ENCODE measurements at places on chromosomes 6 and 20.

DNA sequence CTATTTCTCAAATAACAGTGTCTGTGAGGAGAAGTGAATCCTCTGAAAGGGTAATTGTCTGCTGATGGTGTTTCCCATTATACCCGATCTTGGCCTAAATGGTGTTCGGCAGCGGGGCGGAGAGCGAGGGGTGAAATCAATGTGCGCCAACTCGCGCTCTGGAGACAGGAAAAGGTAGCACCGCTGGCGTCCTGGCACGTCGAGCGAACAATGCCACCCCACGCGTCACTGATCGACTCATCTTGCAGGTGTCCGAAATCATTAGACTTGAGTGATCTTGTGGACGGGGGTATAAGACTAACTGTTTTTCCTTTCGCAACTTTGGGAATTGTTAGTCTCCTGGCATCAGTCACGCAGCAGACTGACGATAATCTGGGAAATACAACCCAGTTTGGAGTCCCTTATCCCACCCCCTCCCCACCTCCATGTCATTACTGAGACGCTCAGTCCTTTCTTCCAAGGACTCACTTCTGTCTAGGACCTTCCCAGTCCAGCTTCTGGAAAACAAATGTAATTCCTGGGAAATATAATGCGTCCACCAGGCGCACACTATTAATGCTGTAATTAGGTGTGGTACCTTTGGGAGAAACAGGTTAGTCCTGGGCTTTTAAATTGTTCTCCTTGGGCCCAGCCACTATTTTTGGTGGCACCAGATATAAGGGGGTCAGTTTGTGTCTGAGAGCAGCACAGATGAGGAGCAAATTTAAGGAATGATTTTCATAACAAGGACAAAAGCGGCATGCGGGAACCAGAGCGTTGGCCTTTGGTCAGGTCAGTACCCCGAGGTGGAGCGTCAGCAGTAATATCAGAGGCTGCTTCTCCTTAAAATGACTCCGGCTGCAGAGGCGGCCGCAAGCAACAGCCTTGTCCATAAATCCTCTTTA, 2.3 kb downstream of the LINC00237 start:
- DNase-seq: no peak

DNA sequence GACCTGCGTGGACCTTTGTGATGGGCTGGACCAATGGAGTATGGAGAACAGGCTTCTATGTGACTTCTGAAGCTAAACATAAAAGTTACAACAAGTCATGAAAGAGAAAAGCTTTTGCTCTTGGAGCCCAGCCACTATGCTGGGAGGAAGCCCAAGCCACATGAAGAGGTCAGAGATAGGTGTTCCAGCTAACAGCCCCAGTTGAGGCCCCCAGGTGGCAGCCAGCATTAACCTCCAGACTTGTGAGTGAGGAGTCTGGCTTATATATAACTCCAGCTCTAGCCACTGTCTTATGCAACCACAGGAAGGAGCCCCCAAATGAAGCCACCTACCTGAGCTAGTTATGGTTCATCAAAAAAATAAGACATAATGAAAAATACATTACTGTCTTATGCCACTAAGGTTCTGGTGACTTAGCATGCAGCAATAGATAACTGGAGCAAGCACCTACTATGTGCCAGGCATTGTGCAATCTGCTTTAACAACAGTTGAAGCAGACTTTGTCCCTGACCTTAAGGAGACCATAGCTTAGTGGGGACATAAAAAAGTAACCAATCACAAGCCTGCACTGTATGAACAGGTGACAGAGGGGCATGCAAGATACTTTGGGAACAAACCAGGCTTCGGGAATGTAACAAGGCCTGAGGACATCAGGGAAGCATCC, 599.6 kb downstream of the PTPRT start:
- DNase-seq: no peak

GRCh38 chr20:47007826-47008655, 113.4 kb downstream of the EYA2 start:
- no peak for DNase-seq

GRCh38 chr6:133326584-133326983, 85.4 kb downstream of the EYA4 start:
- no peak for DNase-seq

- no peak for DNase-seq
These were observed 11.8 kb downstream of the RPS6KA2 start for GRCh38 chr6:166615059-166615770.

DNA sequence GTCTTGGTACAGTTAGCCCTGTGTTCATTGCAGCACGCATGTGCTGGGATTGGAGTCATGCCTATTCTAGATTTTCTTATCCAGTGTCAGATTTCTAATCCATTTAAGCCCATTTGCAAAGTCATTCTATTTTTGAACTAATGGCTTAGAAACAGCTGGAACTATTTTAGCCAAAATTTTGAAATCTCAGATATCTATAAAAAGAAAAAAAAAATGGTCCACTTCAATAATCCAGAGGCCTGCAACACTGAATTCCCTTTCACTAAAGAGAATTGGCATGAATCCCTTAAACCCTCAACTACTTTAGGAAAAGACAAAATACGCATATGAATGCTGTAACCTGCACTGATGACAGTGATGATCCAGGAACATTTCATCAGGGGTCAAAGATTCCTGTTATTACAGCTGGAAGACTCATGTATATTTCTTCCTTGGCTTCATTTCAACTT, 1.5 kb downstream of the COL21A1 start:
- no peak for DNase-seq

DNA sequence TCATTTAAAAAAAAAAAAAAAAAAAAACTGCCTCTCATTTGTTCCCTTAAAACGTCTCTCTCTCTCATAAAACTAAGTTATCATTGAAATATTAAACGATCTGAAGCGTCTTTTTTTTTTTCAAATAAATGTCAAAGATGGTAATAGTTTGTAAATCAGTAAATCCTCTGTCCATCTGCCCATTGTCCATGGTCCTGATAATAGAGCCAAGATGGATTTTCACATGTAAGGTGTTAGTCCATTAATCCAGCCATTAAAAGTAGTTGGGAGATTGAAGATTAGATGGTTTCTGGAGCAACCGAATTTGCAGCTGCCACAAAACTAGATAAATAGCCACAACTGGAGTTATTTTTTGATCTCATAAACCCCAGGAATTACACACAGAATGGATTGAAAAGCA, 145.8 kb upstream of the SNX9 start:
- DNase-seq: no peak

GRCh38 chr20:45101333-45101850, 465 bp upstream of the KCNS1 start:
- DNase-seq: no peak

GRCh38 chr6:149474108-149474935, 10.5 kb downstream of the ZC3H12D start:
- no peak for DNase-seq

GRCh38 chr6:11353921-11354389, 121.5 kb upstream of the NEDD9 start:
- DNase-seq: peak; percentile 48

- DNase-seq: no peak
These were observed 188.6 kb downstream of the SYNDIG1 start for GRCh38 chr20:24657878-24658620.

DNA sequence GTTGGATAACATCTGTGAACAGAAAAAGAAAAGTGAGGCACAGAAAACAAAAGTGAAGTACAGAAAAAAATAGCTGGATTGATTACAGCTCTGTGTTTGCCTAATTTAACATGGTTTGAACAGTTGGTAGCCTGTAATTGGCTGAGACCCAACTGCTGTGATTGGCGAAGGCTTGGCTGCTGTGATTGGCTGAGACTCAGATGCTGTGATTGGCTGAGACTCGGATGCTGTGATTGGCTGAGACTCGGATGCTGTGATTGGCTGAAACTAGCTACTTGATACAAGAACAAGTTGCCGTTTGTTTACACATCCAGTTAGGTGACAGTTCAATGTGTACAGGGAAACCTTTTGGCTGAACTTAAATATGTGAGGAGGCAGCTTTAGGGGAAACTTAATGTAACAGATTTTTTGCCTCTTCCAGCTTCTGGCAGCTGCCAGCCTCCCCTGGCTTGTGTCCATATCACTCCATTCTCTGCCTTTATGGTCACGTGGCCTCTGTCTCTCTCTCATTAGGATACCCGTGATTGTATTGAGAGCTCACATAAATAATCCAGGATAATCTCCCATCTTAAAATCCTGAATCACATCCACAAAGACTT, 223.4 kb upstream of the FOXA2 start:
- DNase-seq: no peak

DNA sequence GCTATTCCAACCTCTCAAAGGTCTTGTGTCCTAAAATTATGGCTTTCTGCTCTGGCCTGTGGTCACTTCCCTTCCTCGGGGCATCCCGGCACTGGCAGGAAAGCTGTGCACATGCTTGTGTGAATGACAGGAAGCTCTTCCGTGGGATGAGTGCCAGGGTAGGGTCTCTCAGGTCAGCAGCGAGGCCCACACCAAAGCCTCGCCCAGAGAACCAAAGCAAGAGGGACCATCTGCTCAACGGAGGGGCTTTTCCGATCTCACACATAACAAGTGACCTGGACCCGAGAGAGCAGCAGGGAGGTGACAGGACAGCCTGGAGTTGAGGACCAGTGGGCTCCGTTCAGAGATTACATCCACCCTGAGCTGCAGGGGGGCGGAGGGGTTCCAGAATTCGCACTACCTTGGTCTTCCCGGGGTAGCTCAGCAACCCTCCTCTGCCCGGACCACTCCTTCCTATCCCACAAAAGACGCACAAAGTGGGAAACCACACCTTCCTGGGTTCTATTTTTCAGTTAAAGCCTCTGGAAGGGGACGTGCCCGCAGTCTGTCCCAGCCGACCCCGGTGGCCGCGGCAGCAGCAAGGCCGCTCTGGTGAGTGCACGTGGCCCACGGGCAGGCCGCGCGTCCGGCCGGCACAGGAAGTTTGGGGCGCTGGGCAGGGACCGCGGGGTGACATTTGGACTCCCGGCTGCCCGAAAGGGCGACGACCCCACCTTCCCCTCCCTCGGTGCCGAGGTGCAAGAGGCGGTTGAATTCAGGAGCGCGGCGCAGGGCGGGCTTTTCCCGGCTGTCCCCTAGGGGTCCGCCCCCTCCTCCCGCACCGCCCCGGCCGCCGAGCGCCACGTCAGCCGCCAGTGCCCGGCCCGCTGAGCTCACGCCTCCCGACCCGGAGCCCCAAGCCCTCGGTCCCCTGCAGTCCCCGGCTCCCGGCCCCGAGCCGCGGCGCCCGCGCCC, 988 bp downstream of the TXNDC5 start:
- no peak for DNase-seq

- no peak for DNase-seq
These were observed 43.0 kb downstream of the THBS2 start for GRCh38 chr6:169210611-169211010.

- DNase-seq: no peak
These were observed 115.7 kb downstream of the RWDD2A start for GRCh38 chr6:83308833-83309232.

GRCh38 chr6:162372106-162372505, 355.5 kb downstream of the PRKN start:
- DNase-seq: no peak

DNA sequence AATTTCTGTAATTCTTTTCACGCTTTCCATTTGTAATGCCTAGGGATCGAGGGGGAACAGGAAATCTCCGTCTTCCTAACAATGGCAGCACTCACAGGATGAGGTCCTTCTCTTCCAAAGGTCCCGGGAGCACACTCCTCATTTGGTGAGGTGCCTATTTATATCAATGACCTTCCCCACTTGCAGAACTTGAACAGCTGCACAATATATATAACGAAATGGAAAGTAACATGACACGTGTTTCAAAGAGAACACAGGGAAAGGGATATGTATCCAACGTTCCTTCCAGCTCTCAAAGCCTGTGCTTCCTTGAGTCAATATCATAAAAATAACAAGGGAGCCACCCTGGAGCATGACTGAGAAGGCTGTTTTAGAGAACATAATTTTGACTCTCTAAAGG, 78.6 kb upstream of the RBM24 start:
- DNase-seq: no peak

DNA sequence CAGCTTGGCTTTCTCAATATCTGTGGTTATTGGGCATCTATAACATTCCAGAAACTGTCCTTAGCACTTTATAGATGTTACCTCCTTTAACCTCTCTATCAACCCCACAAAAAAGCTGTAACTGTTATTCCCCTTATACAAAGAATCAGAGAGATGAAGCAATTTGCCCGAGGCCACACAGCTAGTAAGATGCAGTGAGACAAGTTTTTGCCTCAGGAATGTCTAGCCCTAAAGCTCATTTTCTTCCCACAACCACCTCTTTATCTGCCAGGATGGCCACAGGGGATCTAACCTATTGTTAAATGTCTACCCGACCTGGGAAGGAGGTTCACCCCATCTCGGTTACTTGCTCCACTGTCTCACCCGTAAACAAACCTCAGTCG, 31.9 kb upstream of the TCP11 start:
- DNase-seq: no peak

GRCh38 chr6:4896401-4896800, 107.4 kb downstream of the RPP40 start:
- DNase-seq: no peak

GRCh38 chr6:41934278-41935192, 7.1 kb downstream of the CCND3 start:
- peak; percentile 37 for DNase-seq

DNA sequence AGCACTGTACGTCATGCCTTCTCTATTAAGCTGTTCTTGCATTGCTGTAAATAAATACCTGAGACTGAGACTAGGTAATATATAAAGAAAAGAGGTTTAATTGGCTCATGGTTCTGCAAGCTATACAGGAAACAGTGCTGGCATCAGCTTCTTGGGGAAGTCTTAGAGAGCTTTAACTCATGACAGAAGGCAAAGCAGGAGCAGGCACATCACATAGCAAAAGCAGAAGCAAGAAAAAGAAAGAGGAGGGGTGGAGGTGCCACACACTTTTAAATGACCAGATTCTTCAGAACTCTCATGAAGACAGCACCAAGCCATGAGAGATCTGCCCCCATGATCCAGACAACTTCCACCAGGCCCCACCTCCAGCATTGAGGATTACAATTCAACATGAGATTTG, 30.1 kb downstream of the CYB5R4 start:
- DNase-seq: peak; percentile 24

- no peak for DNase-seq
These were observed 115.1 kb downstream of the ZMYND8 start for GRCh38 chr20:47241345-47241781.

DNA sequence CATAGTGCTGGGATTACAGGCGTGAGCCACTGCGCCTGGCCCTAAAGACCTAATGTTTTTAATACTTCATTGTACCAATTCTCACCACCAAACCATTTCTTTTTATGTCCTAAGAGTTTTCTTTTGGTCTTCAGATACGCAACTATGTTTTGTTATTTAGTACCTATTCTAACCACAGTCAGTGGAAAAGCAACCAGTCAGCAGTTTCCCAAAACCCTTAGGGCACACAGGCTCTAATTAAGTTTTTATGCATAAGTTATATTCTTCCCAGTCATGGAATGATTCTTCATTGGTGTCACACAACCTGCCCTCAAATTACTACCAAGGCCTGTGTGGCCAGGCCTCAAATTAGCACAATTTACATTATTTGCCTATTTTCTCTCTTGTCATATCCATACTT, 247.7 kb upstream of the KCNQ5 start:
- DNase-seq: no peak

GRCh38 chr20:24998121-24998520, 5.6 kb upstream of the APMAP start:
- no peak for DNase-seq
